Hepatocyte (in vitro differentiated cells): ENCODE measurements at places on chromosomes 12 and 14. TPM values are rescaled to one million over a fixed set of nuclear protein-coding genes. Genes with fewer than 3 reads are reported as not detected.

CLEC14A gene
- total RNA-seq: 2.3 and 4.0 TPM in 2 replicates

CCDC88C gene
- total RNA-seq: 4.7 and 11.3 TPM in 2 replicates

FAM181A gene
- total RNA-seq: not detected in 2 replicates

GPR84 gene
- total RNA-seq: 0.07 TPM in 1 of 2 replicates, not detected in the other

IGF1 gene
- total RNA-seq: 9.7 and 10.0 TPM in 2 replicates

ZFHX2 gene
- total RNA-seq: 0.28 and 1.4 TPM in 2 replicates

ATP6V1D gene
- 86.7 and 95.5 TPM in 2 replicates for total RNA-seq

OR6C2 gene
- not detected in 2 replicates for total RNA-seq

FIGNL2 gene
- 2.1 and 3.2 TPM in 2 replicates for total RNA-seq

DEPDC4 gene
- 1.3 and 4.8 TPM in 2 replicates for total RNA-seq

- no peak overlapping the region for H3K27ac ChIP-seq
- H3K4me1 ChIP-seq: peaks cover 38% of the 10 kb centered on the region
- no peak for DNase-seq
- H3K27me3 ChIP-seq: no peaks in the 10 kb centered on the region
- H3K4me3 ChIP-seq: no peak overlapping the region
- no peaks in the 10 kb centered on the region for H3K36me3 ChIP-seq
Measured at GRCh38 chr14:99541211-99541610, 60.0 kb downstream of the CCNK start.

DNA sequence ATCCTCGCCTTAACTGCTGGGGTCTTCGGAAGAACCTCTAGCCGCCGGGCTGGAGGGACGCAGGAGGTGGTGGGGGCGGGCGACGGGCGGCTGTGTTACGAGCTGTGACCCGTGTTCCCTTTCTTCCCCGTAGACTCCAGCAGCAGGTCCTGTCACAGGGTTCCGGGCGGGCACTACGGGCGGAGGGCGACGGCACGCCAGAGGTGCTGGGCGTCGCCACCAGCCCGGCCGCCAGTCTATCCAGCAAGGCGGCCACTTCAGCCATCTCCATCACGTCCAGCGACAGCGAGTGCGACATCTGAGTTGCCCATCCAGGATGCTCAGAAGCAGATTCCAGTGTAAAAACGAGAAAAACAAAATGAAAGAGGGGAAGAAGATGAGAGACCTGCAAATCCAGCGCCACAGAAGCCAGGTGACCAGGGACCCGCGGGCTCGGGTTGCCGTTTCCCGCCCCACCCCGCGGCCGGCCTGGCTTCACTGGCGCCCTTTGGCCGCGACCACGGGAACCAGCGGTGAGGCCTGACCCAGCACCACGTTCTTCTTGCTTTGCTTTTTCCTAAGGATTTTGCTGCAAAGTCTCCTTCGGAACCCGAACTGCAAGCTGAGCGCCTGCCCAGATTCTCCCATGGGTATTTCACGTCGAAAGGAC, 2.1 kb downstream of the SIX6 start:
- H3K27me3 ChIP-seq: peaks cover 100% of the 10 kb centered on the region
- no peak overlapping the region for H3K4me3 ChIP-seq
- DNase-seq: no peak
- H3K4me1 ChIP-seq: peaks cover 7% of the 10 kb centered on the region

- H3K27ac ChIP-seq: no peak overlapping the region
- no peak for DNase-seq
- no peaks in the 10 kb centered on the region for H3K36me3 ChIP-seq
- H3K27me3 ChIP-seq: peaks cover 14% of the 10 kb centered on the region
- no peak overlapping the region for H3K4me3 ChIP-seq
Measured at GRCh38 chr12:52629281-52630007, 11.1 kb upstream of the KRT73 start.

GRCh38 chr12:59240048-59240447, 319.7 kb upstream of the LRIG3 start:
- no peaks in the 10 kb centered on the region for H3K27me3 ChIP-seq
- no peak for DNase-seq
- no peak overlapping the region for H3K4me3 ChIP-seq
- no peak overlapping the region for H3K27ac ChIP-seq

- H3K27me3 ChIP-seq: no peaks in the 10 kb centered on the region
- H3K36me3 ChIP-seq: no peaks in the 10 kb centered on the region
- H3K27ac ChIP-seq: no peak overlapping the region
- H3K4me1 ChIP-seq: no peaks in the 10 kb centered on the region
Measured at GRCh38 chr14:106738075-106738474, 1211.7 kb downstream of the TMEM121 start.

DNA sequence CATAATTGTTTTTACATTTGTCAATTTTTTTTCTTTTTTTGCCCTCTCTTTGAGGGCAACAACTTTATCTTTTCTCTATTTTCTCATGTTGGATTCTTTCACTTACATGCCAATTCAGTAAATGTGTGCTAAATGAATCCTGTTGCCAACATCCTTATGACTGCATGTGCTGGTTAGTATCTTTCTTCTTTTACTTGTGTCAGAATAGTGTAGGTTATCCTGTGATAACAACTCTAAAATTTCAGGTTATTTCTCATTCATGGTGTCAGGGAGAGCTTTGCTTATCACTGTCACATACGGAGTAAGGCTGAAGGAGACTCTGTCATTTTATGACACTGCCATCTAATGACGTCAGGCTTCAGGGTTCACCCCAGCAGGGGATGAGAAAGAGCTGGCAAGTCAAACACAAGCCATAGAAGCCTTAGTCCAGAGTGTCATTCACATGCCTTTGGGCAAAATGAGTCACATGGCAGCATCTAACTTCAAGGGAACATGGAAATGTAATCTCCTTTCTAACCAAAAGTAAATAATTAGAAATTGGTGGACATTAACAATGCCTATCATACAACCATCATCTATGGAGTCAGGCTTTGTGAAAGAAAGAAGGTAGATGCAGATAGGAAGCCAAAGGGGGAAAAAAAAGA, 242.5 kb upstream of the ATP2B1 start:
- peaks cover 45% of the 10 kb centered on the region for H3K4me1 ChIP-seq
- no peaks in the 10 kb centered on the region for H3K36me3 ChIP-seq
- DNase-seq: peak; percentile 78
- no peaks in the 10 kb centered on the region for H3K27me3 ChIP-seq
- H3K27ac ChIP-seq: peak overlapping the region; percentile 86
- no peak overlapping the region for H3K4me3 ChIP-seq

DNA sequence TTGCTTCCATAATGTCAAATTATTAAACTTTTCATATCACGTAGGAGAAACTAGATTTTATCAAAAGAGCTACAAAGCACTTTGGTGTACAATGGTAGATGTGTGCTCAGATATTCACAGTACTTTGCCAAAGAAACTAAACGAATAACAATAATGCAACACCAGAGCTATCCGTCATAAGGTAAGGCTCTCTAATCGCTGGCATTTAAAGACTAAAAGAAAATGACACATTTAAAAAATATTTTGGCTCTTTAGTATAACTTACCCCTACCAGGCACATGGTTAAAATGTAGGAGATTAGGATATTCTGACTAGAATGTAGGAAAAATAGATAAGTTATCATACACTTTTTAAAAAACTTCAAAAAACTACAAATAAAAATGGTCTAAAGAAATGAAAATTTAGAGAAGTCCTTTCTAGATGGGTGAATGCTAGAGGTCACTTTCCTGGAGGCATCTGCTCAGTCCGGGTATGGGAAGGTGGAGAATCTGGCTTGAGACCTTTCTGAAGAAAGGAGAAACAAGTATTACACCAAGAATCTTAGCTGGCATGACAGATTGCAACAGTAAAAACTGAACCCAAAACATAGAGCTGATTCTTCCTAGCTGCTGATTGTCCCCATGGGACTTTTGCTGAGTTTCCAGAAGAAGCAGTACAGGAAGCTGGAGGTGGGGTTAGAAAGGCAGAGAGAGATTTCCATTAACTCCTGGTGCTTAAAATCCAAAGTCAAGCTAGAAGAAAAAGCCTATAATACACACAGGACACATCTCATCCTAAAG, 67.9 kb downstream of the FAR2 start:
- H3K27ac ChIP-seq: no peak overlapping the region
- peaks cover 8% of the 10 kb centered on the region for H3K4me1 ChIP-seq
- no peaks in the 10 kb centered on the region for H3K27me3 ChIP-seq
- no peak for DNase-seq
- no peak overlapping the region for H3K4me3 ChIP-seq

- H3K27ac ChIP-seq: no peak overlapping the region
- no peak for DNase-seq
- no peak overlapping the region for H3K4me3 ChIP-seq
- H3K4me1 ChIP-seq: no peaks in the 10 kb centered on the region
- H3K36me3 ChIP-seq: no peaks in the 10 kb centered on the region
Measured at GRCh38 chr14:23729720-23730387, 93.7 kb downstream of the DHRS2 start.

GRCh38 chr12:51449580-51450246, 25.1 kb downstream of the SLC4A8 start:
- no peaks in the 10 kb centered on the region for H3K4me1 ChIP-seq
- H3K27ac ChIP-seq: no peak overlapping the region
- no peaks in the 10 kb centered on the region for H3K36me3 ChIP-seq
- no peak overlapping the region for H3K4me3 ChIP-seq

DNA sequence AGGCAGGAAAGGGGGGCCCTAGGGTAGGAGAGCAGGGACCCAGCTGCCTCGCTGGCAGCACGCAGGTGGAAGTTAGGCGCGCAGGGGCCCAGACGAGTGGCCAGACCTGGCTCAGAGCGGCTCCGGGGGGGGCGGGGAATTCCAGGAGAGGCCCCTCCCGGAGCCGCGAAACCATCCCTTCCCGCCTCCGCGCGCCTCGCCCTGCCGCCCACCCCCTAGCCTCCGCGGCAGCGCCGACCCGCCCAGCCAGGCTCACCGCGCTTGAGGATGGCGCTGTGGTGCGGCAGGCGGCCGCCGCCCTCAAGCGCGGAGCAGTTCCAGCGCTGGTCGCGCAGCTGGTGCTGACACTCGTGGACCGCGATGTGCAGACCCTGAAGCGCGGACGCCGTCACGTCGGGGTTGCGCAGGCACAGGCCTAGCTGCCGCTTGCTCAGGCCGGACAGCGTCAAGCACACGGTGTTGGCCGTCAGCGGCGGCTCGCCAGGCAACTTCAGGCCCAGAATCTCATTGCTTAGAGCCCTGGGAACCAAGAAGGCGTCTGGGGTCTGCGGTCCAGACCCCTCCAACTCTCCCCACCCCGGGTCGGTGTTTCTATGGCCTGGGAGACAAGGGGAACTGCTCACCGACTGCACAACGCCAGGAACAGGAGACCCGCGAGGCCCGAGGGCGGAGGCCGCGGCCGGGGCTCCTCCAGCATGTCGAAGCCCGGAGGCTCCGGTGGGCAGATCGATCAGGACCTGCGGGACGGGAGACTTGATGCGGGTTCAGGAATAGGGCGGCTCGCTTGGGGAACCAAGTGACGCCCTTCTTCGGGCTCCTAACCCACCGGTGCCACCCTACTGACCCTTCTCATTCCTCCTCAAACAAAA, 1.5 kb downstream of the WNT10B start:
- H3K36me3 ChIP-seq: no peaks in the 10 kb centered on the region
- peaks cover 58% of the 10 kb centered on the region for H3K27me3 ChIP-seq
- no peak overlapping the region for H3K27ac ChIP-seq
- H3K4me3 ChIP-seq: no peak overlapping the region
- H3K4me1 ChIP-seq: peaks cover 24% of the 10 kb centered on the region
- peak; percentile 69 for DNase-seq

DNA sequence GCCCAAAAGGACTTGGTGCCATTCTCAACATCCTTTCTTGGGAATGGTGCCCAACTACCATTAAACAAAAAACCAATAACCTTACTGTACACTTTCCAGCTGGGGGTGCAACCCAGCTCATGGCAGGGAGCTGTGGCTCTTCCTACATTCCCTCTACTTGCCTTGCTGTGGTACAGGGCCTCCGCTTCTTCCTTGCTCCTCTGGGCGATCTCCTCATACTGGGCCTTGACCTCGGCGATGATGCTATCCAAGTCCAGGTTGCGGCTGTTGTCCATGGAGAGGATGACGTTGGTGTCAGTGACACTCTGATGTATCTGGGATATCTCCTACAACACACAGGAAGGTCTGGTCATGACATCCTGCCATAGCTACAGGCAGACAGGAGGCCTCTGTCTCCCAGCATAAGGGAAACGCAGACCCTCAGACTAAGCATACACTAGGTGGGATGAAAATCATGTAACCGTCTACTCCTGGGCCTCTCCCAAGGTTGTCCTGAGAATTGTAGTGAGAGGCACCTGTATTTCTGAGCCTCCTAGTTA, 3.9 kb downstream of the KRT2 start:
- H3K27me3 ChIP-seq: peaks cover 4% of the 10 kb centered on the region
- no peaks in the 10 kb centered on the region for H3K36me3 ChIP-seq
- DNase-seq: no peak
- H3K27ac ChIP-seq: no peak overlapping the region
- no peak overlapping the region for H3K4me3 ChIP-seq

DNA sequence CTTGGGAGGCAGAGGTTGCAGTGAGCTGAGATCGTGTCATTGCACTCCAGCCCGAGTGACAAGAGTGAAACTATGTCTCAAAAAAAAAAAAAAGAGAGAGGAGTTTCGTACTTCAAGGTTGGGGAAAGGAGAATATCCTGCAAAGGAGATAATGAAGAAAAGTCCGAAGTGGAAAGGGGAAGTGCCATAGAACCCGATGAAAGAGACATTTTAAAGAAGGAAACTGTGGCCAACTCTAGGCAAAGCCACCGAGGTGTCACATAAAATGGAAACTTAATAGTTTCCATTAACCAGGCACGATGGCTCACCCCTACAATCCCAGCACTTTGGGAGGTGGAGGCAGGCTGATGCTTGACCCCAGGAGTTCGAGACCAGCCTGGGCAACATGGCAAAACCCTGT, 15.0 kb upstream of the LTBP2 start:
- DNase-seq: no peak
- no peak overlapping the region for H3K27ac ChIP-seq
- peaks cover 3% of the 10 kb centered on the region for H3K4me1 ChIP-seq
- H3K36me3 ChIP-seq: no peaks in the 10 kb centered on the region
- H3K4me3 ChIP-seq: no peak overlapping the region
- H3K27me3 ChIP-seq: no peaks in the 10 kb centered on the region

- H3K27ac ChIP-seq: peak within 1 kb of the TSS; percentile 98
- peak within 1 kb of the TSS; percentile 53 for H3K4me3 ChIP-seq
- DNase-seq: peak; percentile 97
- H3K4me1 ChIP-seq: peaks cover 17% of the 10 kb centered on the region
Measured at GRCh38 chr14:34462132-34462893, at the start of gene SPTSSA. Gene SPTSSA (minus strand): TSS chr14:34462240. CDS start chr14:34462207, 33 bp downstream.

DNA sequence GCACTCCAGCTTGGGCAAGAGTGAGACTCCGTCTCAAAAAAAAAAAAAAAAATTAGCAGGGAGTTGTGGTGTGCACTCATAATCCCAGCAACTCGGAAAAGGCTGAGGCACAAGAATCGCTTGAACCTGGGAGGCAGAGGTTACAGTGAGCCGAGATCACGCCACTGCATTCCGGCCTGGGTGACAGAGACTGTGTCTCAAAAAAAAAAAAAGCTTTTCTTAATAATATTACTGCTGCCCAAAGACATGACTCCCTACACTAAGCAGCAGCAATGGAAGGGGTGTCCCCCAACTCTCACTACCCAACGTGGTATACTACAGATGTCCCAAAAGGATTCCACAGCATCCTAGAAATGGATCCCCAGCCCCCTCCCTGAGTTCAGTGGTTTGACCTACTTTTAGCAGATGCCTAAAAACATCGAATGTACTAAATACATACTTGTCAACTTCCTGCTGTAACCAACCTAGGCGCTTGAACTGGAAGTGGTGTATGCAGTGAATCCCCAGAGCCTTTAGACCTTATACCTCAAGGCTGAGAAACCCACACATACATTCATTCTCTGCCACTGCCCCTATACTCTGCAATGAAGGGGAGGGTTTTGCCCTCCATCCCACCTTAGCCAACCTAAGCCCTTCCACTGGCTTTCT, 8.5 kb upstream of the FKBP11 start:
- H3K27me3 ChIP-seq: no peaks in the 10 kb centered on the region
- no peaks in the 10 kb centered on the region for H3K4me1 ChIP-seq
- H3K27ac ChIP-seq: no peak overlapping the region
- H3K4me3 ChIP-seq: no peak overlapping the region
- H3K36me3 ChIP-seq: no peaks in the 10 kb centered on the region

- no peaks in the 10 kb centered on the region for H3K27me3 ChIP-seq
- H3K4me1 ChIP-seq: peaks cover 45% of the 10 kb centered on the region
Measured at GRCh38 chr12:121810234-121810817, 6.5 kb downstream of the SETD1B start.
